ENCODE measurements at places on chromosomes 13 and 19.

DNA sequence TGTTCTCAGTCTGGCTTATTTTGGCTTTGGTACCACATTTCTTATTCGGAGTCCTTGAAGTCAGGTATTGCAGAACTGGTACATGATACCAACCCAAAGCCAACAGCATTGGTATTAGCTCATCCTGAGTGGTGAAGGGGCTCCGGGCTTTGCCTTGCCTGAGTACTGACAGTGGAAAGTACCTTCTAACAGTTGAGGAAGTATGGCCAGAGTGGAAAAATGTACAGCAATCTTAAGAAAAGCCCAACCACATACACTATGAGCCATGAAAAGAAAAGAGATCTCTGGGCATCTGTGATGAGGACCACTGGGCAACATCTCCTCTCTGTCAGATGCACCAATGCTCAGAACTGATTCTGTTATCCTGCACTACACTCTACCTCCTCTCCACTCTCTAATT is 8.3 kb downstream of the LCP1 start:
- DNase-seq: no peak

DNA sequence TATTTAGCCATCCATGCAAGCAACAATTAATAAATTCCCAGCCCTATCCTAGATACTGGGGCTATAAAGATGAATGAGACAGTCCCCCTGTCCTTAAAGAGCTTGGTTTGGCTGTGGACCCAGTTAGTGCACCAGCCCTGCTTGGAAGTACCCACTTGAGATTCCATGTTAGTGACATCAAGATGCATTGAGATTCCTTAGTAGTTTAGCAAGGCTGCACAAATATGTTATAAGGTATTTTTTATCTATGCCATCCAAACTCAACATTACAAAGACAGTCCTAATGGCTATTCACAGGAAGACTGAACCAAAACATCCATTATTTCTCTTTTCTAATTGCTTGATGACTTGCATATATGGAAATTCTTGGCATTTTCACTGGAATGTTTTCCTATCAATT is 48.8 kb upstream of the RAP2A start:
- DNase-seq: peak; percentile 61

DNA sequence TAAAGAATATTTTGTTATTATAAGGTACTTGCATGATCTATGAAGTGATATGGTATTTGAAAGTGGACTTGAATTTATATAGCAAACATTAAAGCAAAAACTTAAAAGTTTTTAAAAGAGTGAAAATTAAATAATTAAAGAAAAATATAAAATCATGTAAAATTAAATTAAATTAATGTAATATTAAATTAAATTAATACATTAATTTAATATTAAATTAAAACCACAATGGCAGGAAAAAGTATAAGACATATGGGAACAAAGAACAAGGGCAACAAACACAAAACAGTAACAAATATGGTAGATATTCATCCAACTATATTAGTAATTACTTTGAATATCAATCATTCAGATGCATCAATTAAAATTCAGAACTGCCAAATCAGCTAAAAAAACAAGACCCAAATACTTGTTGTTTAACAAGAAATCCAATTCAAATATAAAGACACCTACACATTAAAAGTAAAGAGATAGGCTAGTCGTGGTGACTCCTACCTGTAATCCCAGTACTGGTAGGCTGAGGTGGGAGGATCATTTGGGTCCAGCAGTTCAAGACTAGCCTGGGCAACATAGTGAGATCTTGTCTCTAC is 992.2 kb upstream of the MIR17HG start:
- DNase-seq: no peak

GRCh38 chr13:105572401-105572800 is 963.1 kb downstream of the EFNB2 start:
- DNase-seq: no peak

GRCh38 chr19:39768334-39768733 is 10.3 kb upstream of the LEUTX start:
- DNase-seq: no peak

GRCh38 chr13:37666036-37666435 is 67.5 kb upstream of the POSTN start:
- DNase-seq: no peak
